ENCODE measurements at places on chromosomes 6 and 20.

- DNase-seq, result peak; percentile 37
Measured at GRCh38 chr6:10481101-10481500, 40.0 kb upstream of the GCNT2 start.

DNA sequence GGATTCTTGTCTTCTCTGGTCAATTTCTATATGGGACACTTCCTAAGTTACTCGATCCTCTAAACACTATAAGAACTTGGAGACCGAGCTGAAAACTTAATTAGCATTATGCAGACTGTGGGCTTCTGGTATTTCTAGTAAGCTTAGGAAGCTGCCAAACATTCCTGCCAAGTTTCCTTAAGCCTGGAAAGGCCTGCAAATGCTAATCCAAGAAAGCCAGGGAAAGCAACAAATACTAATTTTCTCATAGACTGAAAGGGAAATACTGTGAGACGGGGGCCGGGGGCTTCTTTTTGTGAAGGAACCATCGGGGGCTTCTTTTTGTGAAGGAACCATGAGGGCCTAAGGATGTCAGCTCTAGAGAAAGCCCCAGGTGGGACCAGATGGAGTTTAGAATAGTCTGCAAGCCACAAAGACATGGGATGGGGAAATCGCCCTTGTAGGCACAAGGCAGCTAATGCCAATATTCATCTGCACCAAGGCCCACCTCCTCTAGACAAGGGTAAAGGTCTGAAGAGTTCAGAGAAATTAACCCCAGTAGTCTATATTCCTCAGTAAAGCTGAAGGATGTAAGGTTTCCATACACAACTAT lies 332.4 kb upstream of the PRDM1 start:
- DNase-seq, result no peak

DNA sequence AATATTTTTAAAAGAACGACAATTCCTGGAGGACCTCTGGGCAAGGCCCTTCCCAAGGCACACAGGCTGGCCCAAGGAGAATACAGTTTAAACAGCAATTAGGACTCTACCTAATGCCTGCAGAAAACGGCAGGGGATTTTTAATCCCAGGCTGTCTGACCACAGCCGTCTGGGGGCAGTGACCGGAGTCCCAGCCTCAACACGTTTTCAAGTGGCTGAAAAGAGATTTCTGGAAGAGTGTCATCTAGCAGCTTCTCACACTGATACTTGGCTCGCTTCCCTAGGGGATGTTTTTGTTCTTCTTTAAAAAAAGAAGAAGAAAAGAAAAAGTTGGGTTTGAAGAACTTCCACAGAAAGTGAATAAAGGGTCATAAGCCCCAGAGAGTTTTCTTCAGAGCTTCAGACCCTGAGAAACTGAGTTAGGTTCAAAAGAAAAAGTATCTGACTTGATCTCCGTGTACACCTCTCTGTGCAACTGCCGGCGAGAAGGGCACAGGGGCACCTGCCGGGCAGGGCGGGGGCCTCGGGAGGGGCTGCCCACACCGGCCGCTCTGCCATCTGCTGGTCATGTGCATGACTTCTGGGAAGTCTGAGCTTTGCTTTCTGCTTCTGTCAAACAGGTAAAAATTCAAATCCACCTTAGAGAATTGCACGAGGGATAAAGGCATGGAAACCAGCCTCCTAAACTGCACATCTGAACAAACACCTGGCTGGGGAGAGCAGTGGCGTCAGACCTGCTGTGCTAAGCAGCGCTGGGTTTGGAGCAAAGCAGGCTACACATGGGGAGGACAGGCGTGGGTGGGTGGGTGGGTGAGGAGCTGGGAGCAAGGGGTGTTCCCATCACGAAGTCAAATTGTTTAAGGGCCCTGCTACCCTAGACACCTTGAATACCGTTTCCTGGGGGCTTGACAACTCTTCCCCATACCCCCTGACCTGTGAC lies 33.0 kb downstream of the RRBP1 start:
- DNase-seq, result no peak

GRCh38 chr6:136717716-136717990 lies 74.6 kb downstream of the MAP3K5 start:
- DNase-seq, result no peak

GRCh38 chr6:106745824-106746582 lies 116.6 kb downstream of the QRSL1 start:
- DNase-seq, result peak; percentile 95

DNA sequence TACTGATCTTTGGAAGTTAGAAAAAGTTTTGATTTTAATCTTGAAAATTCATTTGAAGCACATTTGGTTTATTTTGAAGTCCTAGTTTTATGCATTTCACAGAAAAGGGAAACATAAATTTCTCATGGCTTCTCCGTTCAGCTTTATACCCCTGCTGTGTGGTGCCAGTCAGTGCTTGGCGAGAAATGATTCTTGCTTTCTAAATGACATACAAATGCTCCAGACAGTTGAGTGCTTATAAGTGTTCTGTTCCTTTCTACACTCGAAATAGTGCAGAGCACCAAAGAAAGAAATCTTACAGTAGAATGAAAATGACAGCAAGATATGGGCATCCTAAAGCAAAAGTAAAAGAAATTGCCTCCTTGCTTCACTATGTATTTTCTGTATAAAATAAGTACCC lies 9.0 kb upstream of the ZNF292 start:
- no peak for DNase-seq

- DNase-seq, result no peak
Measured at GRCh38 chr6:56555438-56555872, 87.2 kb downstream of the DST start.

- peak; percentile 100 for DNase-seq
Measured at GRCh38 chr6:47787620-47788497, 6.0 kb downstream of the OPN5 start.

DNA sequence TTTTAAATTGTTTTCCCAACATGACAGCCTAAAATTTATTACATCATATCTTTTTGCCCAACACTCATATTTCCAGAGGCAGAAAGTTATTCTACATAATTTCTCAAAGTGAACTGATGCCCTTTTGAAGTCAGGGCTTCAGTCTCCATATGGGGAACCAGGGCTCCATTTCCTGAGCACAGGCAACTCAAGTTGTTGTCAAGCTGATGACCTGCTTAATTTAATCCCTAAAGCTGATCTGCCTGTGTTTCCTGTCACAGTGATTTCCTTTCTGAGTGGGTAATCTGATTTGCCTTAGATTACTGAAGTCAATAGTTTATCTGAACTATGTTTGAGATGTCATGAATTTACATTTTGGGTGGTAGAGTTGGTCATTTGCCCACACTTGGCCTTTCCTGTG lies 932.1 kb upstream of the MANEA start:
- no peak for DNase-seq
